ENCODE measurements at places on chromosomes 7 and 10.

- DNase-seq = peak; percentile 59
Observed at GRCh38 chr10:19947656-19948055, 131.4 kb downstream of the PLXDC2 start.

DNA sequence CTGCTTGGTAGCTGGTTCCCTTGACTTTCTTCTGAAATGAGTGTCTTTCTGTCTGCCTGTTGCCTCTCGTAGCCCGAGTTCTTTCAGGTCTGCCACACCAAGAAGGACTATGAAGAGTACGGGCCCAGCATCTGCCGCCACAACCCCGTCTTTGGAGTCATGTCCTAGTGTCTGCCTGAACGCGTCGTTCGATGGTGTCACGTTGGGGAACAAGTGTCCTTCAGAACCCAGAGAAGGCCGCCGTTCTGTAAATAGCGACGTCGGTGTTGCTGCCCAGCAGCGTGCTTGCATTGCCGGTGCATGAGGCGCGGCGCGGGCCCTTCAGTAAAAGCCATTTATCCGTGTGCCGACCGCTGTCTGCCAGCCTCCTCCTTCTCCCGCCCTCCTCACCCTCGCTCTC lies 94.8 kb downstream of the ACTR3B start:
- DNase-seq = no peak

GRCh38 chr7:77727936-77728701 lies 31.9 kb downstream of the RSBN1L start:
- peak; percentile 81 for DNase-seq

GRCh38 chr10:103282961-103283360 lies 6.0 kb downstream of the INA start:
- no peak for DNase-seq

- no peak for DNase-seq
Observed at GRCh38 chr10:10591715-10592341, 425.8 kb upstream of the CELF2 start.

- DNase-seq = no peak
Observed at GRCh38 chr10:7333961-7334641, 76.7 kb downstream of the SFMBT2 start.
